NCI-H1105 (cell line): ENCODE measurements at places on chromosomes 16 and 17.

DNA sequence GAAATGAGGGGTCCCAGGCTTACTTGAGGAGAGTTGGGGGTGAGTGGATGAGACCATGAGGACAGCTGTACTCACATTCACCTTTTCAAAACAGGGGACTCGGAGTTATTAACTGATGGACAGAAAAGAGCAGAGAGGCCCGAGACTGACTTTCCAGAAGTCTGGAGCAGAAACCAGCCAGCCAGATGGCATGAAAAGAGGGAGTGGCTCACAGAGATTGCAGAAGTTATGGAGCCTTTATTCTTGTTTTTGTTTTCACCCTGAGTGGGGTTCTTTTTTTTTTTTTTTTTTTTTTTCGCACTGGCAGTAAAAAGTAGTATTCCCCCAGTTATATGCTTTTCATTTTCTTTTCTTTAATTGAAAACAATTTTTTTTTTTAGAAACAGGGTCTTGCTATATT is 18.9 kb downstream of the TVP23A start:
- DNase-seq = no peak

- DNase-seq = no peak
Measured at GRCh38 chr16:85935974-85936760, 37.2 kb downstream of the IRF8 start.

- no peak for DNase-seq
Measured at GRCh38 chr17:1398028-1398427, 2.0 kb downstream of the YWHAE start.

GRCh38 chr17:36506249-36506826 is 19.9 kb downstream of the ZNHIT3 start:
- DNase-seq = no peak

DNA sequence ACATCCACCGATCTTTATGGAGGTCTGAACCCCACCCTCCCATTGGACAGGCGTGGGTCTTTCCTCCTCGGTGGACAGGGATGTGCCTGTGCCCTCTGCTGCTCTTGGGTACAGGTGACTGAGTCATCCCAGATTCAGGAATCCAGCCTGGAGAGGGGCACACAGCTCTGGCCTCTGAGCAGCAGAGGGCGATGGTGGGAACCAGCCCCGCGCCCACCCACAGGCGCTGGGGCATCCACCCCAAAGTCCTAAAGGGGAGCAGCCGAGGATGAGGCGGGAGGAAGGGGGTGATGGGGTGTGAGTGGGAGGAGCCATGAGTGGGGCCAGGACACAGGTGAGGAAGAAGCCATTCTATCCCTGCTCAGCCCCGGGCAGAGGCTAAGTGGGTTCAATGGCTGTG is 35.0 kb downstream of the ENGASE start:
- DNase-seq = no peak

GRCh38 chr16:54931120-54932014 is 702 bp downstream of the IRX5 start:
- DNase-seq = peak; percentile 60

GRCh38 chr17:382644-383533 is 30.3 kb upstream of the RPH3AL start:
- DNase-seq = no peak

DNA sequence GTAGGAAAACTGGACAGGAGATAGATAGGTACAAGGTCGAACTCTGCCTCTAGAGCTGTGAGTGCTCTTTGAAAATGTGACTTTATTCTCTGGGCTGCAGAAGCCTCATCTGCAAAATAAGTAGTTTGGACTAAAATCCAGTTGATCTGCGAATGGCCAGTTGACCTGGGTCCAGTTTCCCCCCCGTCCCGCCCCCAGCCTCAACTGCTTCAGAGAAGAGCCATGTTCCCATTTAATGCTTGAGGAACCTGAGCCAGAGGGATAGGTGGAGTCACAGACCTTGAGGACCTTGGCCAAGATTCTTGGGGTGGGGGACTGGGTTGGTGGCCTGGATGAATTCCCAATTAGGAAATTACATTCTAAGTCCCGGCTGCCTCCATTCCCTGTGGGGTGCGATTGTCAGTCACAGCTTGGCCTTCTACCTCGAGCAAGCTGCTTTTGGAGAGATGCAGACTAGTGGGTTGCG is 14.1 kb downstream of the TBX2 start:
- DNase-seq = no peak

DNA sequence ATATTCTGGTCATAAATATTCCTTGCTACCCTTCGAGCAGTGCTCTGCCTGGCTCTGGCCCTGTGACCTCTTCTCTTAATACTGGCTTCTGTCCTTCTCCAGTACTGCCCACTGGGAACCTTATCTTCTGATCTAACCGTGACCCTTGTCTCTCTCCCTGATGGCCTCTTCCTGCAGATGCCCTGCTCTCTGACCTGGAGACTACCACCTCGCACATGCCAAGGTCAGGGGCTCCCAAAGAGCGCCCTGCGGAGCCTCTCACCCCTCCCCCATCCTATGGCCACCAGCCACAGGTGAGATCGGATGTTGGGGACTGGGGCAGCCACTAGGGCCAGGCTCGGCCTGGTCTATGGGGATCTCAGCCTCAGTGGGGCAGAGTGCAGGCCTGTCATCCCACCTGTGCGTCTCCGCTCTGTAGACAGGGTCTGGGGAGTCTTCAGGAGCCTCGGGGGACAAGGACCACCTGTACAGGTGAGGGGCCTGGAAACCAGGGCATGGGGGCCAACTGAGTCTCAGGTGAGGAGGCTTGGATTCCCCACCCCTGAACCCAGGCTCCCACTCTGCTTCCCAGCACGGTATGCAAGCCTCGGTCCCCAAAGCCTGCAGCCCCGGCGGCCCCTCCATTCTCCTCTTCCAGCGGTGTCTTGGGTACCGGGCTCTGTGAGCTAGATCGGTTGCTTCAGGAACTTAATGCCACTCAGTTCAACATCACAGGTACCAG is 1.5 kb downstream of the TGFB1I1 start:
- no peak for DNase-seq

DNA sequence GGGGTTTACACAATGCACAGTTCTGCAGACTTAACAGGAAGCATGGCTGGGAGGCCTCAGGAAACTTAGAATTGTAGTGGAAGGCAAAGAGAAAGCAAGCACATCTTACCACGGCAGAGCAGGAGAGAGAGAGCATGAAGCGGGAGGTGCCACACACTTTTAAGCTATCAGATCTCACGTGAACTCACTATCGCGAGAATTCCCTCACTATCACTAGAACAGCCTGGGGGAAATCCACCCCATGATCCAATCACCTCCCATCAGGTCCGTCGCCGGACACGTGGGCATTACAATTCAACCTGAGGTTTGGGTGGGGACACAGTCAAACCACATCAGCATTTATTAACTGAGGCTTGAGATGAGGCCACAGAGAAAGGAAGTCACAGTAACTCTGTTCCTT is 326.7 kb downstream of the C16orf95 start:
- DNase-seq = no peak

DNA sequence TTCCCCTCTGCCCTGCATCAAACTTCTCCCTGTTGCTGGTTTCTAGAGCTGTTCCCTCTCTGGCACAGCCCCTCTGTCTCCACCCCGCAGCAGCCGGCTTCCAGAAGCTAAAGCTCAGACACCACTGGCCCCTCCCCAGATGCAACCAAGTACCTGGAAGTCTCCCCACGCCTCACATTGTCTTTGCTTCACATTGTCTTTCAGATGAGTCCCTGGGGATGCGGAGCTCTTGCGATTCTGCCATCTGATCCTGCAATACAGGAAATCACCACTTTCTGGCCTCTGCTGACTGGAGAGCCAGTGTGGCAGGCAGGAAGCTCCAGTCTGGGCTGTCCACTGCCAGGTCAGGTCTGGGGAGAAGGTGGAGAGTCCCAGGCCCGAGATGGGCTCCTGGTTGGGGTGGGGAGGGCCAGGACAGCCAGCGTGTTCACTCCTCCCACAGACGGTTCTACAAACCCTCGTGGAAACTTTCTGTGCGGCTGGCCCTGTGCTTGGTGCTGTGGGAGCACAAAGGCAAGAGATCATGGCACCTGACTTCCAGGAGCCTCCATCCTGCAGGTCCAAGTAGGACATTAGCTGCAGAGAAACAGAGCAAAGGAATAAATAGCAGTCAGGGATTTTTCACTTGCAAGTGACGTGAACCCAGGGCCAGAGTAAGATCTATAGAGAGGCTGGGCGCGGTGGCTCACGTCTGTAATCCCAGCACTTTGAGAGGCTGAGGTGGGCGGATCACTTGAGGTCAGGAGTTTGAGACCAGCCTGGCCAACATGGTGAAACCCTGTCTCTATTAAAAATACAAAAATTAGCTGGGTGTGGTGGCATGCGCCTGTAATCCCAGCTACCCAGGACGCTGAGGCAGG is 47.9 kb upstream of the MAP3K14 start:
- DNase-seq = no peak

- peak; percentile 14 for DNase-seq
Measured at GRCh38 chr17:46764709-46765401, 53.6 kb downstream of the WNT3 start.

DNA sequence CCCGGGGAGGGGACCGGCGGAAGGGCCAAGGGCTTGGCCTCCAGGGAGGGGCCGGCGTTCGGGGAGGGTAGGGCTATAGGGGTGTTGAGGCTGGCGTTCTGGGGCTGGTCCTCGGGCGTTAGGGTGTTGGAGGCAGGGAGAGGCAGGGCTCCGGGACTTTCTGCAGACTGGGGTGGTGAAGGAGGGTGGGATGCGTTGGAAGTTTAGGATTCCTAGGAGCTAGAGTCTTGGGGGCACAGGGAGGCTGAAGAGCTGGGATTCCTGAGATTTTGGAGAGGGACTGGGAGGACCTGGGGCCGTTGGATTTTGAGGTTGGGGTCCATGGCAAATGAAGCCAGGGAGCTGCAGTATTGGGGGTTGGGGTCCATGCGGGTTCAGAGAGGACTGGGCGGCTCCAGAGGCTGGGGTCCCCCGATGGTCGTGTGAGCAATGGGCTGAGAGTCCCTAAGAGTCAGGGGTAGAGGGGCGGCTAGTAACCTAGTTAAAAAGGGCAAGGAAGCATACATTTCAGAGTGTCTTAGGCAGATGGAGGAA is 740 bp downstream of the NFATC2IP start:
- DNase-seq = no peak

DNA sequence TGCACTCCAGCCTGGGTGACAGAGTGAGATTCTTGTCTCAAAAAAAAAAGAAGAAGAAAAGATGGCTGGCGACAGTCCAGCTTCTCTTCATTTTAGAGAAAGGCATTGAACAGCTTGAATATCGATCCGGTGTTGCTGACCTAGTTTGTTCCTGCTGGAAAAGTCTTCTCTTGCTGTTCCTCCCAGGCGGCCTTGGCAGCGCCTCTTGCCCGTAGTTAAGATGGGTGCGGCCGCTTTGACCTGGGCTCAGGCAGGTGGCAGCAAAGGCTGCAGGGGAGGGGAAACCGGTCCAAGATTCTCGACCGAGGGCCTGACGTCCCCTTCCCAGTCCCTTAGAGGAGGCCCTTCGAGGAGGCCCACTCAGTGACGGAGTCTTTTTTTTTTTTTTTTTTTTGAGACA is 3.8 kb upstream of the ZNF764 start:
- no peak for DNase-seq

- DNase-seq = no peak
Measured at GRCh38 chr17:73646409-73647300, 2.4 kb upstream of the SDK2 start.
